H4 (cell line): ENCODE measurements at places on chromosomes 5 and 9. TPM values are rescaled to one million over a fixed set of nuclear protein-coding genes. Genes with fewer than 3 reads are reported as not detected.

GLDC gene
- 0.04 TPM in 1 of 2 replicates, not detected in the other for total RNA-seq

HRCT1 gene
- total RNA-seq, result 0.41 TPM in 1 of 2 replicates, not detected in the other

MRPS27 gene
- total RNA-seq, result 81.2 and 88.0 TPM in 2 replicates

- peak; percentile 5 for DNase-seq
These were observed 2.9 kb upstream of the OR13C2 start for GRCh38 chr9:104608336-104608735.
